ENCODE measurements at places on chromosomes 3 and 15. TPM values are rescaled to one million over a fixed set of nuclear protein-coding genes. Genes with fewer than 3 reads are reported as not detected.

The ZNF717 gene
- total RNA-seq: 28.5 TPM

DNA sequence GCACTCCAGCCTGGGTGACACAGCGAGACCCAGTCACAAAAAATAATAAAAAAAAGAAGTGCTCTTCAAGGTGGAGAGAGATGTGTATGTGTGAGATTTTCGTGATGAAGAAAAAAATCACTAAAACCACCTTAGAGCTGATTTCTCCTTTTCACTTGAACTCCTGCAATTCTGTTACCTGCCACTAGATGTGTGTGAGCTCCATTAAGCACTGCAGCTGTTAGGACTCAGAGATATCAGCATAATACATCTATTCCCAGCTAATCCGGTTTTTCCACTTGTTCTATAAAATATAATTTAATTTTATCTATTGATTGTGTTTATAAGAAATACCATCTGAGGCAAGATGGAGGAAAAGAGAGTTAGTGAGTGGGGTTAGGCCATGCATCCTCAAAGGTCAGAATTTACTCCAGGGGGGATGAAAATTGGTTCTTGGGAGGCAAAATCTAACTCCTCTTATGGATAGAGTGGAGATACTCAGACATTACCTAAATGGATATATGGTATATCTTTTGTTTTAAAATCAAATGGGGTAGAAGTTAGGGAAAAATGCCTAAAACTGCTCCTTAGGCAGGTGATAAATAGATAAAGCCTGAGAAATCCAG is 152.7 kb downstream of the IL20RB start:
- peak; percentile 21 for DNase-seq

DNA sequence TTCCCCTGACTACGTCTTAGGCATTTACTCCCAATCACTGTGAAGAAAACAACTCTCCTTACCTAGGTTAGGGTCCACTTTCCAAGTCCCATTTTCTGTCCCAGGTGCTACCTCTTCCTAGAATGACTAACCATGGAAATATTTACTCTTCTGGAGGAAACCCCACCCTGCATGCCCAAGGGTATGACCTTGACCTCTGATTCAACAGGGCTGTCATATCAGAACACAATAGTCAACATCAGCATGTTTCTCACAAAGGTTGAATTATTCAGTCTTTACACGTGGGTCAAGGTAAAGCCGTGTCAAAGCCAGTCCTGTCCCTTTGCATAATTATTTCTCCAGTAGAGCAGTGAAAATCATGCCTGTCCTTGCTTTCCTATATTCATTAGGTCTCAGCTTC is 4.3 kb upstream of the FRMD5 start:
- DNase-seq: no peak

The ZFAND6 gene
- total RNA-seq: 68.4 TPM

DNA sequence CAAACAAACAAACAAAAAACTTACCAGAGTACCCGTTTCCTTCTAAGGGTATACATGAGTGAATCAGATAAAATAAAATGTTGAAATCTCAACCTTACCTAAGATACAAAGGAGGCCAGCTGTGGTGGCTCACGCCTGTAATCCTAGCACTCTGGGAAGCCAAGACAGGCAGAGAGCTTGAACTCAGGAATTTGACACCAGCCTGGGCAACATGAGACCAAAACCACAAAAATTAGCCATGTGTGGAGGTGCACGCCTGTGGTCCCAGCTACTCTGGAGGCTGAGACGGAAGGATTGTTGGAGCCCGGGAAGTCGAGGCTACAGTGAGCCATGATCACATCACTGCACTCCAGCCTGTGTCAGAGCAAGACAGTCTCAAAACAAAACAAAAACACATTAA is 11.0 kb upstream of the FAM219B start:
- no peak for DNase-seq

The RFTN1 gene
- 82.5 TPM for total RNA-seq

GRCh38 chr15:87962428-87962827 is 294.1 kb downstream of the NTRK3 start:
- peak; percentile 73 for DNase-seq

DNA sequence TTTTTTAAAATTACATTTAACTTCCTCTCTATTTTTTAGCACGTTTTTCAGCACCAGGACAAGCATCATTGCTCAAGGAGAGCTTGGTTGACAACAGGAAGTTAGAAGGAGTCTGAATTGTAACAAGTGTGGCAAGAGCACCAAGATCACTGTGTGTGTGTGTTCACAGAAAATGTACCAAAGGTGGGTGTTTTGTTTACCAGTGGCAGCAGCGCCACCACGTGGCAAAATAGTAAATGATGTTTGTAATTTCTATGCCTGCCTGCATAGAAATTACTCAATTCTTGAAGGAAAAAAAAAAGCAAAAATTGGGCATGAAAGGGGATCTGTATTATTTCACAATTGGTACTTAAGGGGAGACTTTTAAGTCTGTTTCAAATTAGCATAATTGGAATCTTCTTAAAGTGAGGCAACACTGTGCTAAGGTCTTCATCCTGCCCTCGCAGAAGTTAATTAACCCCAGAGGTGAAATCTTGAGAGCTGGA is 7.4 kb upstream of the U2SURP start:
- peak; percentile 79 for DNase-seq

The LMOD3 gene
- total RNA-seq: 0.12 TPM

DNA sequence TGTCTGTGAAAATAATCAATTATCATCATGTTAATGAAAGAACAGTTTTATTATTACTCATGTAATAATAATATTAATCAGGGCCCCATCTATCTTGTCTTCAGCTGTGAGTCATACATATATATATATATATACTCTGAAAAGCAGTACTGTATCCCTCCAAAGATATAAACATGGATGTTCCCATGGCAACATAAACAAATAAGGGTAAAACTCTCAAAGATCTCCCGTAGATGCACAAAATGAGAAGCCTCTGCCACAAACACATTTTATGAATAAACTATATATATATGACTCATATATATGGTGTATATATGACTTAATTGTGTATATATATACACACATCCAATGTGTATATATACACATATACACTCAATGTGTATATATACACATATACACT is 163.8 kb upstream of the ARHGEF26 start:
- no peak for DNase-seq
